ENCODE measurements at places on chromosomes 6 and 20.

DNA sequence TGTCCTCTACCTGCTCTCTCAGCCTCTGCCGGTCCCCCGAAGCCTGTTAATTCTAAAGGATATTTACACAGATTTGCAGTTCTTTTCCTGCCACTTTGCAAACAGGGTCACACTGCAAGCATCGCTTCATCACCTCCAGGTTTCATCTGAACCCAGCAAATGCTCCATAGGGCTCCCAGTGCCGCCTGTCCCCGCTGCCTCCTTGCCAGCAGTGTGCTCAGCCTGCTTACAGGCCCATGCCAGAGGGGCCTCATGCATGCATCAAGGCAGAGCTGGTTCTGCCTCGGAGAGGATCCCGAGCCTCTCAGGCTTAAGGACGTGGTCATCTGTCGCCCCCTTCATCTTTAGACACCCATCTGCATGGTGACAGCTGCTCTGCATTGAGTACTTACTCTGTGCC is 10.5 kb downstream of the SIRPA start:
- DNase-seq, result no peak

DNA sequence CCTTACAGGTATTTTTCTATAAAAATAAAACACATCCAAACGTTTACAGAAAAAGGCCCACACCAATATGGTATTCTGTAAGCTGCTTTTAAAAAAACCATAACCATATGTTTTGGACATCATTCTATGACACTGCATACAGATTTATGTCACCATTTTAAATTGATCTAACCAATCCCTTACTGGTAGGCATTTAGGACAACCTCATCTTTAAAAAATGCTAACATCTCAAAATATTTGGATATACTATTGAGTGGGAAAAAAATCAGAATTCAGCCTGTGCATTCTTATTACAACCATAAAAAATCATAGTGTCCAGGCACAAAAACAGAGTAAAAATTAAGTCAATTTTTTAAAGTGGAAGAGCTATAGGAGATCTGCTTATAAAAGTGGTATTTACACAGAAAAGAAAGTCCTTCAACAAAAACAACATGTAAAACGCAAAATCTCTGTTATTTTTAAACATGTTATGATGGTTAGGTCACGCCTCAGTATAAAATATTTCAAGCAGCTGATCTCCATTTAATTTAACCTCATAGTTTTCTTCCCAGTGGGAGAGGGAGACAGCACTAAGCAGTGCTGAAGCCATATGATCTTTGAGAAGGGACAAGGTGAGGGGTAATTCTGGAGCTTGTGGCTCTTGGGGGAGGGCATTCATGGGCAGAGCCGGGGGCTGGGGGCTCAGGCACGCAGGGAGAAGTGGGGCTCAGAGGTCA is 21.2 kb downstream of the TRAM2 start:
- DNase-seq, result no peak

GRCh38 chr6:41277605-41278004 is 8.9 kb downstream of the TREM1 start:
- no peak for DNase-seq

DNA sequence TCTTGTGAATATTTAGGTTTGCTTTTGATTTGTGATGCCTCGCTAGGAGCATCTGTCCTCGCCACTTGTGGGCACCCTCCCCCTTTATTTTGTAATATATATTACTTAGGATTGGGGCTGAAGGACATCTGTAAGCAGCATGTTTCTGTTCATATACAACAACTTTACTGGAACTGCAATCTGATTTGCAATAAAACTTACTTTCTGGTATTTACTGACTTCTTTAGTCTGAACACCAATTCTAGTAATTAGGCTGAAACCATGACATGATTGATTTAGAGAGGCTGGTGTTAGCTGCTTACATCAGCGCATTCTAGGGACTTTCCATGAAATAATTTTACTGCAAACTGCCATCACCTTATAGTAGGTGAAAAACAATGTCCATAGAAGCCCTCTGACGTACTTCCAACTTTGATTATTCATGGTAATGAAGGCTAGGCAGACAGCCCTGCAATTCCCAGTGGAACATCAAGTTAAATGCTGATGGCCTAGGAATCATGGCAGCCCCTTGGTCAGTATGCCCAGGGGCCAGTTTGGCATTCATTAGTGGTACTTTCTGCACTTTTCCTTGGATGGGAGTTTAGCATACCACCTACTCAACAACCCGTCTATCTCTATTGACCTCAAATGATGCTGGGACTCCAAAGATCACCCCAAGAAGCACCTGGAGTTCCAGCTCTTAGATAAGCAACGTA is 132.9 kb upstream of the MCHR2 start:
- no peak for DNase-seq

- no peak for DNase-seq
These were observed 401.2 kb upstream of the RNF217 start for GRCh38 chr6:124560873-124561567.

DNA sequence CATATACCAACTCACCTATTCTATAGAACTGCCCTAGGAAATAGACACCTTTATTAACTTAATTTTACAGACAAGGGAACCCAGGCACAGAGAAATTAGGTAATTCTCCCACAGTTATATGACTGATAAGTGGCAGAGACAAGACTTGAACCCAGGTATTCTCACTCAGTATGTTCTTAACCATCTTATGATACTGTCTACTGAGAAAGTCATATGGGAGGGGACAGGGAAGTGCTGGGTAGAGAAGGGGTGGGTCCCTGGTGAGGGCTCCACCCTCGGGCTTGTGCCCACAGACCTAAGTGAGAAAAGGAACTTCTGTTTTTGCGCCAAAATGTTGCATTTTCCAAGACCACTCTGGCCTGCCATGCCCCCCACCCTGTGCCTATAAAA is 123.5 kb downstream of the RNF144B start:
- no peak for DNase-seq

DNA sequence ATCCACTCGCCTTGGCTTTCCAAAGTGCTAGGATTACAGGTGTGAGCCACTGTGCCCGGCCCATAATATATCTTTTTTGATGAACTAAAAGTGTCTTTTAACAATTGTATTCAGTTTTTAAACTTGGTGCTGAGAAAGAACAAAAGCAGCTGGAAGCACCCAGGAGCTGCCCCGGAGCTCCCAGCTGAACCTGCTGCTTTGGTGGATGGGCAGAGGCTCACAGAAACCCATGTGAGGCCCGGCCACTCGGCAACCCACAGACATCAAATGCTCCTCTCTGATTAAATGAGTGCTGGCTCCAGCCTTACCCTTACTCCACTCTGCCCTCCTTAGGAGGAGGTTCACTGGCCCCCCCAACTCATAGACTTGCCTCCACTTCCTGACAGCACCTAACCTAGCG is 59.4 kb upstream of the FRMD1 start:
- DNase-seq, result no peak

DNA sequence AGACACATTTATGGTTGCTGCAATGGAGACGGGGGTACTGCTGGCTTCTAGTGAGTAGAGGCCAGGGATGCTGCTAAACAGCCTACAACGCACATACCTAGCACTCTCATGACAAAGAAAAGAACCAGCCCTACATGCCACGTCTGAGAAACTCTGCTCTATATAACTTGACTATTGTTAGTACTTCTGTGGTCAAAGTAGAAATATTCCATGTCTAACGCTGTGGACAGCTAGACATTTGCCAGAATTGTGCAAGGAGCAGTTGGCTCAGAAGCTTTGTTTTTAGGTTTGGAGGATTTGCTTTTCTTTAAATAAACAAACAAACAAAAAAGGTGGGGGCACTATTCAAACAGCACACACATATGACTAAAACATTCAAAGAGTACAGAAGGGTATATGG is 20.5 kb downstream of the UBE2V1 start:
- DNase-seq, result no peak

- DNase-seq, result no peak
These were observed 9.6 kb downstream of the TMEM239 start for GRCh38 chr20:2825761-2826160.

DNA sequence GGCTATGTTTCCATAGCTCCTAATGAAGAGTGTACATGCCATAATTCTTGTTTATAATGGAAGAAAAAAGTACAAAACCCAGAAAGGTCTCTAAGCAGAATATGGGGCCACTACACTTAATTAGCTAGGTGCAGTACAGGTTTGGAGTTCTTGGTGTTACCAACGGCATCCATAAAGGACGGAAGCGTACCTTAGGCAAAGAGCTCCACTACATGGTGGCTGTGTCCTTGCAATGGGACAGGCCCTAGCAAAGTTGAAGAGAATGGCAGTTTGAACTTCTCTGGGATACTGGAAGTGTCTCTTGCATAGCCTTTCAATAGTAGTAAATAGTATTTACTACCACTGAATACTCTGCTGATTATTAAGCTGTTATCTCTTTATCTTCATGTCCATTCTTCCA is 371.7 kb upstream of the MMS22L start:
- DNase-seq, result no peak
